ENCODE measurements at places on chromosomes 6 and 20.

DNA sequence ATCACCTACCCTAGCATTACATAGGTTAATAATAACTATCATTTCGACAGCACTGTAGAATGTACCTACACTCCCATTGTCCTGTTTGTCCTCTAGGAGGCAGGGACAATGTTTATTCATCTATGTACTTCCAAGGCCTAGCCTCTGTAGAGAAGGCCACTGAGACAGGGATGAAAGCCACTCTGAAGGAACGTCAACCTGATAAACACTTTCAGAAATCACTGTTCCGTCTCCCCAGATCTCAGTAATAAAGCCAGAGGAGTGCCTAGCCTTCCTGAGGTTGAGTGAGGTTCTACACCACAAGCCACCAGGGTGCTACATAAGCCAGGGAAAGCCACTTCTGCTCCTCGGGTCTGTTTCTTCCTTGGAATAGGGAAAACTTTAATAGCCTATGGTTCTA, 44.8 kb downstream of the POPDC3 start:
- no peak for DNase-seq

GRCh38 chr20:37627060-37627766, 66.6 kb upstream of the CTNNBL1 start:
- DNase-seq: no peak

DNA sequence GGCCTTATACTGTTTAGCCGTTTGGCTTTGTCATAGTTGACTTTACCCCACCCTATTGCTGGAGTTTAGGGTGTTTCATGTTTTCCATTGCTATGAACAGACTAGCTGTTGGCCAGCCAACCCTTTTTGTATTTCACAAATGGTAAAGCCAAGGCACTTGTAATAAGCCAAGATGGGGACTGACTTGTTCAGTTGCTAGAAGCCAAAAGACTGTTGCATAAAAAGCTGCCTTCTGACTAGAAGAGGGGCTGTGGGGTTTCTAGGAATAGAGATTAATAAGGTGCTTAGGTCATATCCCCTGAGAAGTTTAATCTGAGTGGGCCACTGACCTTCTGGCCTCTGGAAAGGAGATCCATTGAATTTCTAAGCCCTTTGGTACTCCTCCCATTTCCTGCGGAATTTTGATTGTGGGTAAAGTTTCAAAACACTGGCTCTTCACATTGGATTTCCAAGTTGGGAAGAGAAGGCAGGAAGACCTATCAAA, 211.1 kb downstream of the PLCB4 start:
- no peak for DNase-seq

DNA sequence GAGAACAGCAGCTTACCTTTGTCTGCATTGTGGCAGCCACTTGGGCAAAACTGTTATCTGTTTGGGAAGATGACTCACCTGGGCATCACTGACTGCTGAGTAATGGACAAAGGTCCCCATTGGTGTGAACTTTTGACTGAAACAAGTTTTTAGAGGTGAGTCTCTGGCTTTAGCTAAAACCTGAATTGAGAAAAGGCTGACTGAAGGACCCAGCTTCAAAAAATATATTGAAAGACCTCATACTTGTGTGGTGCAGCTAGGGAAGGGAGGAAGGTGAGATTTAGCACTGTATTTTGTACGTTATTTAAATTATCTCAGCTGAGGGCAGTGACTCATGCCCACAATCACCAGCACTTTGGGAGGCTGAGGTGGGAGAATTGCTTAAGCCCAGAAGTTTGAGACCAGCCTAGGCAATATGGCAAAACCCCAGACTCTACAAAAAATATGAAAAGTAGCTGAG, 4.5 kb upstream of the CITED2 start:
- no peak for DNase-seq

- peak; percentile 4 for DNase-seq
These were observed at the start of gene FILIP1 for GRCh38 chr6:75493400-75494064. TSS of gene FILIP1 (minus strand) at chr6:75493800. CDS start at chr6:75414972, 78,828 bp downstream.

DNA sequence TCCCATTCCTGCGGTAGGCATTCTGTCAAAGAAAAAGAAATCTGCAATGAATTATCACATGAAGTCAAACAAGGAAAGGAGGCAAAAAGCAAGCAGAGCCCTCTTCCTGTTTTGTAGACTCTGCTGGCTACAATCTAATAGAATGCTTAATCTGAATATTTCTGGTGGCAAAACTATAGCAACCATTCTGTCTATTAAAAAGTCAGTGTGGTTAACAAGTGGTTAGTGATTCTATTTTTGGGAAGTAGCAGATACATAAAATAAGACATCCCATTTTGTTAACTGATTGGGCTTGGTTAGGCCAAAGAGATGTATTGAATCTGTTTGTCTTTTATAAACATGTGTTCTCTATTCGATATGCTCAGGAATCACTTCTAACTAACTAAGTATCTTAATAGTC, 442.3 kb downstream of the CDC5L start:
- no peak for DNase-seq

DNA sequence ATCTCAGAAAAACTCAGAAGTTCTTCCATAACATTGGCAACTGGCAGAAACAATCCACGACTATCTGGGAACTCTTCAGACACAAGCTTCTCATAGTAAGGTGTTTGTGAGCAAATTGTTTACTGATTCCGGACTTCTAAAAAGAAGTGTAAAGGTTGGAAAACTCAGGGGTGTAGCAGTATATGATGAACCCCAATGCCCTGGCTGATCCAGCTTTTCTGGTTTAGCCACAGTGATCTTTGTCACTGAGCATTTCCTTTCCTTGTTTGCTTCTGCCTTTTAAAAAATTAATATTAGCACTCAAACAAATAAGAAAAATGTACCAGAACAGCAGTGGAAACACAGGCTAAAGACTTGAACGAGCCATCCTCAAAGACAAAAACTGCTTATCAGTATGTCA, 4.9 kb downstream of the RGS17 start:
- no peak for DNase-seq

- DNase-seq: no peak
These were observed 645.3 kb downstream of the FRK start for GRCh38 chr6:115415378-115415777.

DNA sequence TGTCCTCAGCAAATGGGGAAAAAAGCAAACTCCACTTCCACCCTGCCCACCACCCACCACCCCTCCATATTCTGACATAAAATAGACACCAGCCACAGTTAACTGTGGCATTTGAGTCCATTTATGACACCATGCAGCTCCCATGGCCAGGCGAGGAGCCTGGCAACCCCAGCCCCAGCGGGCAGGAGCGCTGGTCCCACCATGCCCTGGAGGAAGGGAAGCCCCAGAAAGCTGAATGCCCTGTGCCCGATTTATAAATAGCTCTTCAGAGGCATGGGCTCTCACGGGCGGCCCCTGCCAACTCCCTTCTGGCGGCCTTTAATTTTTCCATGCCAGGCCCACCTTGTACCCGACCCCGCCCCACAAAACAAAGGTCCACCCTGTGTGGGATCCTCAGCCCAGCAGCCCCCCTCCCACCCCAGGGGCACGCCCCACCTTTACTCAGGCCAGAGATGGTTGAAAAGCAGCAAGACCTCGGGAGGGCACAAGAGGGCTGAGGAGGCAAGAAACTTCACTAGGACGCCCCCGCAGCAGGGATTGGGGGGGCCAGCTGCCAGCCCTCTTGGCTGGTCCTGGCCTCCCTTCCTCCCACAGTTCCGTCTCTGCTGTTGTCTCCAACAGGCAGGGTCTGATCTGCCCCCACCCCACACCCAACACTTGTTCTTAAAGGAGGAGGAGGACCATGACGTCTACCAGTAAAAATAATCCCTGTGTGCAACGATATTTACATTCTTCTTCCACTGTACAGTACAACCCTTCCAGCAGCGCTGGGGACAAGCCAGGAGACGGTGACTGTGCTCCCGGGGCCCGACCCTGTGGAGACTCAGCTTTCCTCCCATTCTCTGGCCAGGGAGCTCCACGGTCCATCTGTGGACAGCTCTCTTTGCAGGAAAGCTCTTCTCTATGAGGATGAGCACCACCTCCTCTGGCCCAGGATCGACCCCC, 115.6 kb upstream of the CDYL start:
- DNase-seq: no peak

- no peak for DNase-seq
These were observed 405.9 kb upstream of the SULF2 start for GRCh38 chr20:48191200-48191599.

GRCh38 chr6:55445648-55446204, 118.5 kb downstream of the GFRAL start:
- DNase-seq: no peak

DNA sequence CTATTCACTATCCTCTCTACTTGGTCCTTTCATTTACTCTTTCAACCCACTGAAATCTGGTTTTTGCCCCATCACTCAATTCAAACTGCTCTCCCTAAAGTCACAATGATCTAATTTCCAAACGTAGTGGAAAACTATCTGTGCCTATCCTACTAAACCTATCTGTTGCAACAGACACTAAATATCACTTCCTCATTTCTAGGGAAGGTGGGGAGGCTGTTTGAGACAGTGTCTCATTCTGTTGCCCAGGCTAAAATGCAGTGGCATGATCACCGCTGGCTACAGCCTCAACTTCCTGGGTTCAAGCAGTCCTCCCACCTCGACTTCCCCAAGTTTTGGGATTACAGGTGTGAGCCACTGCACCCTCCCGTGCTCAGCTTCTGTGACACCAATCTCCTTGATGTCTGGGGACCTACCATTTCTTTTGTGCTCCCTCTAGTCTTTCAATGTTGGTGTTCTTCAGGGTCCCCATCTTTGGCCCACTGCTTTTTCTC, 8.8 kb downstream of the RANBP9 start:
- DNase-seq: no peak

- DNase-seq: no peak
These were observed 17.7 kb downstream of the SRXN1 start for GRCh38 chr20:635028-635892.

DNA sequence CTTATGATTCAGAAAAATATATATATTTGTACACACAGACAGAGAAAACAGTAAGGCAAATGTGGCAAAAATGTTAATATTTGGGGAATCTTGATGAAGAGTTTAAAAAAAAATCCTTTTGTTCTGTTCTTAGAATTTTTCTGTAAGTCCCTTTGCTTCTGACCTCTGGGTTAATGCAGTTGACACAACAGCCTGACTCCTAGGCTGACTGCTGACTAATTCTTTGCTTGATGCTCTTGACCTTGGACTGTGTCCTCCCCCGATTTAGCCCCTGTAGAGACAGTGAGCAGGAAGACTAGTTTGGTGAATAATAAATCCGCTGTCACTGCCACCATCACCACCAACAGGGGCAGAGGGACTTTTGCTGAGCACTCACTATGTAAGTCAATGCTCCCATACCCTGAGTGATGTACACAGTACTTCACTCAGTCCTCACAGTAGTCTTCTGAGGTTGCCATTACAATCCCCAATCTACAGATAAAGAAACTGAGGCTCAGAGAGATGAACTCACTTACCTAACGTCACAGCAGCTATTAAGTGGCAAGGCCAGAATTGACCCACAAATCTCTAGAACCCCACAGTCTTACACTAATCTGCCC, 71.7 kb downstream of the SNX5 start:
- DNase-seq: no peak

DNA sequence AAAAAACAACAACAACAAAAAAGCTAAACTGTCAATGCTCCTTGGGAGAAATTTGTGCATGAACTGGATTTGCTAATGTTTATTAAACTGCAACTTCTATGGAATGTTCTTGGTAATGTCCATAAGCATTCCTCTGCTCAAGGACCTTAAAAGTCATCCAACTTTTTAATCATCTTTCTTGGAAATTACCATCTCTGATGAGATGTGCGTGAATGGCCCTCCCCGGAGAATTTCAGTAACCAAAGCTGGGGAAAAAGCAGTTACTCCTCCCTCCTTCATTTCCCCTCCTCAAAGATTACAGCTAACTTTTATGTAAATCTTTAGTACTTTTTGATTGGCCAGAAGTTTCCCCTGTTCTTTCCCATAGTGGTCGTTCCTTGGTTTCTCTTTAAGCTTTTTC, 5.2 kb downstream of the TBCC start:
- DNase-seq: no peak

GRCh38 chr6:40419946-40420728, 167.0 kb downstream of the LRFN2 start:
- DNase-seq: no peak

GRCh38 chr6:134921276-134921675, 28.6 kb downstream of the ALDH8A1 start:
- no peak for DNase-seq

DNA sequence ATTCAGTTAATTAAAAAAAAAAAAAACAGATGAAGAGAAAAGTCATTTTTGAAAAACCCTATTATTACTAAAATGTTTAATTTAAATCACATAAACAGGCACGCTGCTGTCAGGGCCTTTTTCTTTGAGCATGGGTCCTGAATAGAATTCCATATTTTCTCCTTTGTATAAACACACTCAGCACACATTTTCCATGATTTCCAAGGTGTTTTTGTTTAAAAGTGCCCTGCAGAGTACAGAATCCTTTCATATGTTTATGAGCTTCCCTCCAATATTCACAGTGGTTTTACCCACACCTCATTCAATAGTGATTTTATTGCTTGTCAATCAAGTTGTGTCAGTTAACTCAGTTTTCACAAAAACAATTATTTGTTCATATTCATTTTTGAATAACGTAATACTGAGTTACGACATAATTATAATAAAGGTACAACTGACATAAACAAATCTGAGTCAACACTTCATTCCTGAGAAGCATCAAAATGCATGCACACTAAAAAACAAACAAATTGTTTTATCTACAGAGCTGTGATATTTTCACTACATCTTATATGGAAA, 15.2 kb downstream of the SLC35B3 start:
- DNase-seq: no peak

- DNase-seq: no peak
These were observed 1.7 kb downstream of the KCTD20 start for GRCh38 chr6:36444470-36444869.

GRCh38 chr20:38343311-38344106, 2.8 kb upstream of the LBP start:
- no peak for DNase-seq

DNA sequence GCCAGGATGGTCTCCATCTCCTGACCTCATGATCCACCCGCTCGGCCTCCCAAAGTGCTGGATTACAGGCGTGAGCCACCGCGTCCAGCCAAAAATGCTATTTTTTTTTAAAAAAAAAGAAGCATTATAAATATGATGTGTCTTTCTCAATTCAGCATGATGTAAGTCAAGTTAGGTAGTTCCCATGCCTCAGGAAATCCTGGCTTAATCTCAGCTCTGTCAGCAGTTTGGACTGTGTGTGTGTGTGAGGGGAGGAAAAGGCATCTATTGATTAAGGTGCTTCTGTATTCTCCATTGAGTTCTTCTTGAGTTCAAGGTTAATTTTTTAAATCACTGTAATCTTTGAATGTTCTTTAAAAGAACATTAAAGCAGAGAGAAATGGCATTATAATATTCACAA, 51.5 kb downstream of the GMDS start:
- no peak for DNase-seq

- no peak for DNase-seq
These were observed 38.4 kb downstream of the ALDH8A1 start for GRCh38 chr6:134911547-134911946.

DNA sequence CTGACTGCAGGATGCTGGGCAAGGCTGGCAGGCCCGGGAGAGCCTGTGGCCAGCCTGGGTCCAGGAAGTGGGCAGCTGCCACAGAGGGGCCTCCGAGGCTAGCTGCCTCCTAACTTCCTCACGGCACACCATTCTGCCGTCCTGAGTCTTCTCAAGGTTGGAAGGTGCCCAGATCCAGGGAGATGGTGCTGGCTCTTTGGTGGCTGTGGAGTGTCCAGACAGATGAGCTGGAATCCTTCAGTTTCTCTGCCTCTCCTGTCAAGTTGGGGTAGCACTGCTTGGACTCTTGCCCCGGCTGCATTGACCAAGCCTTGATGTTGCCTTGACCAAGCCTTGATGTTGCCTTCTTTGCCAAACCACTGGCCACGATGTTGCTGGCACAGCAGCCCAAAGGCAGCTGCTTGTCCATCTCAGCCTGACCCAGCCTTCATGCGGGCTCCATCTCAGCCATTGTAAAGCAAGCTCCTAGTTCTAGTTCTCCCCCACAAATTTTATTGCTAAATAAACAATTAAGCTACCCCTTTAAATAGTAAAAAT, 75.1 kb upstream of the AFDN start:
- DNase-seq: no peak
